ENCODE measurements at places on chromosomes 3 and 15.

GRCh38 chr15:99564221-99565048 lies 1.3 kb upstream of the MEF2A start:
- DNase-seq = no peak

DNA sequence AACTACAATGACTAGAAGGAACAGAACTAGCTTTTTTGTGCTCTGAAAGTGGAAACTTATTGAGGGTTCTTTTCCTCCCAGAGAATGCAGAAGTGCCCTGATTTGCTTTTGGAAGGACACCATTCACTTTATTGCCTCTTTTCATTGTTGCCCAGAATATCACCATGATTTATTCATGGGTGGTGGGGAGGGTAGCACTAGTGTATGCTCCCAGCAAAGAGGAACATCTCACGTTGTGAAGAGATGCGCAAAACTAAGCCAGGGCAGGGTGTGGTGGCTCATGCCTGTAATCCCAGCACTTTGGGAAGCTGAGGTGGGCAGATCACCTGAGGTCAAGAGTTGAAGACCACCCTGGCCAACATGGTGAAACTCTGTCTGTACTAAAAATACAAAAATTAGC lies 31.4 kb downstream of the FLNB start:
- DNase-seq = no peak

DNA sequence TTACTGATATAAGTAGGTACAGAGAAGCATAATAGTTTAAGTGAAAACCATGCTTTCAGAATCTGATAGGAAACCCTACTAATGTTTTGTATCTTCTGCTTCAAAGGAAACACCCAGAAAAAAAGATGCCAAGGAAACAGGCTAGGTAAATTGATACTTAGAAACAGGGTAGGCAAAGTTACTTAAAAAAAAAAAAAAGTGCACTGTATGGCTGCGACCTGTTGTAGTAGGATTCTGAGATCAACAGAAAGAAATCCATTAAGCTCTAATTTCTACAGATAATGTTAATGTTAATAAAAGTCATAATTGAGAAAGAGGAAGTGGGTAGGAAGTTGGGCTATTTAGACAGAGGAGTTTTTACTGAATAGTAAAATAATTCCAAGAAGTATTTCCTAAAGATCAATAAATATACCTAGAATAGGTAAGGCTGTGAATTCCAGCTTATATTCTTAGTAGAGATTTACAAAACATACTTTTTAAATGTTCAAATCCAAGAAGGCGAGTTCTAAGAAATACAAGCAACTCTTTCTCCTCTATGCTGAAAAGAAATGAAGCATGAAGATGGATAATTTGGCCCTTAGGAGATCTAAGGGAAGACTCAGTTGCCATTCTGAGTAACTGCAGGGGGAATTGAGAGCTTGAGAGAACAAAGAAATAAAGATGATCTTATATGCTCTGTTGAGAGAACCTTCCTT lies 24.1 kb upstream of the STT3B start:
- DNase-seq = no peak

GRCh38 chr3:166582236-166582635 lies 745.0 kb upstream of the BCHE start:
- no peak for DNase-seq

- DNase-seq = no peak
These were observed 70.5 kb upstream of the LIPC start for GRCh38 chr15:58361273-58361759.

DNA sequence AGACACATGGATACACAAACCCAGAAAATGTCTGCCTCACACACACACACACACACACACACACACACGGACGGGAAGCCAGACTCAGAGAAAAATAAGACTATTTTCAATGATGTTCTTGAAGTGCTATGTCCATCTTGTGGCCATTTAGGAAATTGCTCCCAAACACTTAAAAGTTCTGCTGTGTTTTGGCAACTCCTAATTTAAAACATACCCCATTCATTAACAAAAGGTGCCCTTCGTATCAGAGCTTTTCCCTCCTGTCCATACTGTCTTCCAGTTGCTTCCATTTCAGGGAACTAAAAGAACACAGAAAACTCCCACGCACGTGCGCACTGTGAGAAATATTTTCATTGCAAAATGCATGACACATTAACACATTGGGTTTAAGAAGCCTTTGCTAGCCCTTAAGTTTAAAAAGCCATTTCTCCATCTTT lies 44.6 kb downstream of the SLC12A1 start:
- DNase-seq = peak; percentile 58

Data from SK-N-SH (cell line).